ENCODE measurements at places on chromosomes 7 and 10.

DNA sequence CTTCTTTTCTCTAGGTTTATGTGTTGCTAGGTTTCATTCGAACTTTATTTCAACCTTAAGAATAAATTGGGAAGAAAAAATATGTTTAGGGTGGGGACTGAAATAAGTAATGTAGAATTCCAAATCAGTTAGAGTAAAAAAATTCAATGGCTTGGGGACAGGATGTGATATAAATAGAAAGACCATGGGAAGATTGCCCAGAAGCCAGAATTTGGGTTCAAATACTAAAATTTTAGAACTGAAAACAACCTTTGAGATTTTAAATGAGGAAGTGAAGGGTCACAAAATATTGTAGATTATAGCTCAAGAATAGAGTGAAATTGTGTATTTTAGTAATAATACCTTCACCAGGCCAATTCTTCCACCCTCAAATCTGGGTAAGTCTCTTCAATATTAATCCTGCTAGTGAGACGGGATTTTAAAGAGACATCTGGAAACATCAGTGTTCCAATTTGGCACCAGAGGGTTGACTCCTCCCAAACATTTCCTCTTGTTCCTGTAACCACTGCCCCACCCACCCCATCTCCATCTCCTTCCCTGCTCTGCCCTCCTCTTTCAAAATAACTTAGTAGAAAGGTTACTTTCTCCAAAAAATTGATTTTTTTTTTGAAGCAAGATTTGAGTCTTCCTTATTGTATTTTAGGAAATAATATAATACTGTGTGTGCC, 51.3 kb upstream of the FAM3C start:
- DNase-seq, result no peak

DNA sequence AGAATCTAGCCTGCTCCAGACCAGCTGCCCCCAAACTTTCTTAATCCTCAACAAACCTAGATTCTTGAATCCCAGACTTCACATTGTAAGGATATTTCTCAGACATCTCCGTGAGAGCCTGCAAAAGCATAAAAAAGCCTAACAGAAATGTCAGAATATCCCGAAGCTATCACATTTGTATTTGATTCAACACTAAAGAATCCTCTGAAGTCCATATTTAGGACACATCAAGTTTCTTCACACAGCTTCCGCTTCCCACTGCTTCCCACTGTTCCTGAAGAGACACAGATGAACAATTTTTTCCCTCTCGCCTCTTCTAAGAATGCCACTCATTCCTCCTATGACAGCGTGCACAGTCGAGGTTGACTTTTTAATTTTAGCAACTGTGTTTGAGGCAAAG, 396.2 kb upstream of the IGFBP3 start:
- no peak for DNase-seq

GRCh38 chr7:71824006-71824760, 588.0 kb downstream of the CALN1 start:
- no peak for DNase-seq

GRCh38 chr7:30049173-30049572, 21.0 kb downstream of the PLEKHA8 start:
- DNase-seq, result no peak

DNA sequence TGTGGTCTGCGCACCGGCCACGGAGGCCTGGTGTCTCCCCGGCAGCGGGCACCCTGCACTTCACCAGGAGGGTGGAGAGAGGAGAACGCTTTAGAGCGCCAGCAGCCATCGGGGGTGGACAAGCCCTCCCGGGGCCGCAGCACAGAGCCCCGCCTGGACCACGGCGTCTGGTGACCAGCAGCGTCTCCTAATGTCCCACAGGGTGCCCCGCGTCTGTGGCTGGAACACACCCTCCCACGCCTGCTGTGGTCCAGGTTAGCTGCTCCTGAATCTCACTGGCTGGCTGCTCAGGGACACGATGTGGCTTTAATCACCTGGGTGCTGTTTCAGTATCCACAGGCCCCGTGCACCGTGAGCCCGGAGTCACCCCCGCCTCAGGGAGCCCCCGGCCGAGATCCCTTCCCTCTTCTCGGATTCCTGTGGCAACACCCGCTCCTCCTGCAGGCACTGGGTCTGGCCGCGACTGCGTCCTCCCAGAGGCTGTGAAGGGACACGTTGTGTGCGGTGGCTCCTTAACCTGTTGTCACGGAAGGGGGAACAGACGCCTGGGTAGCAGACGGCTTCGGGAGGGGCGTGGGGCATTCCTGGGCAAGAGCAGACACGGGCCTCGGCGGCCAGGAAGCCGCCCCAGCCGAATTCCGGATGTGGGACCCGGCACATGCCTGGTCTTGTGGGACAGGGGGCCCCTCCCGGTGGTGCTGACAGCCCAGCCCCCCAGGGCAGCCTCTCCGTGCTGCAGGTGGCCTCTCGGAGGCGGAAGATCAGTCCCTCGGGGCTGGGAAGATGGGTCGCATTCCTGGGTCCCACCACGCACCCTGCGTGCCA, 78.9 kb downstream of the FOXL3 start:
- DNase-seq, result no peak

DNA sequence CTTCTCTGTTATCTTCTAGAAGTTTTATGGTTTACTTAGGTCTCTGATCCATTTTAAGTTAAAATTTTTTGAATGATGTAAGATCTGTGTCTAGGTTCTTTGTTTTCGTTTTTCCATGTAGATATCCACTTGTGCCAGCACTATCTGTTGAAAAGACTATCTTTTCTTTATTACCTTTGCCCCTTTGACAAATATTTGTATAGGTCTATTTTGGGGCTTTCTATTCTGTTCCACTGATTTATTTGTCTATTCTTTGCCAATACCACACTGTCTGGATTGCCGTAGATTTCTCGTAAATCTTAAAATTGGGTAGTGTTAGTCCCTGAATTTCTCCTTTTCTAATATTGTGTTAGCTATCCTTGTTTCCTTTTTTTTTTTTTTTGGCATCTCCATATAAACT, 71.4 kb upstream of the PDSS1 start:
- DNase-seq, result no peak
